HepG2 (cell line): ENCODE measurements at places on chromosomes 2 and 18. TPM values are rescaled to one million over a fixed set of nuclear protein-coding genes. Genes with fewer than 3 reads are reported as not detected.
A peak's percentile ranks its signal among the peaks of the same experiment; 100 is the strongest.

BOLL gene
- not detected in 2 replicates for total RNA-seq

TUBB8B gene
- 0.71 and 0.98 TPM in 2 replicates for total RNA-seq

CDH7 gene
- not detected in 2 replicates for total RNA-seq

C1GALT1C1L gene
- 0.91 and 1.3 TPM in 2 replicates for total RNA-seq

ANAPC1 gene
- total RNA-seq: 89.7 and 109 TPM in 2 replicates

TLK1 gene
- 28.7 and 52.7 TPM in 2 replicates for total RNA-seq

CNTNAP5 gene
- total RNA-seq: not detected in 2 replicates

G6PC2 gene
- not detected in 2 replicates for total RNA-seq

C2orf92 gene
- total RNA-seq: 1.5 and 4.9 TPM in 2 replicates

RALB gene
- 43.2 and 65.4 TPM in 2 replicates for total RNA-seq

- no peaks in the 10 kb centered on the region for H3K36me3 ChIP-seq
- peaks cover 12% of the 10 kb centered on the region for H3K4me1 ChIP-seq
- H3K27ac ChIP-seq: no peak overlapping the region
- no peak overlapping the region for H3K4me3 ChIP-seq
- no peak for DNase-seq
- no peaks in the 10 kb centered on the region for H3K27me3 ChIP-seq
These were observed 248.8 kb downstream of the IRS1 start for GRCh38 chr2:226550801-226551200.

DNA sequence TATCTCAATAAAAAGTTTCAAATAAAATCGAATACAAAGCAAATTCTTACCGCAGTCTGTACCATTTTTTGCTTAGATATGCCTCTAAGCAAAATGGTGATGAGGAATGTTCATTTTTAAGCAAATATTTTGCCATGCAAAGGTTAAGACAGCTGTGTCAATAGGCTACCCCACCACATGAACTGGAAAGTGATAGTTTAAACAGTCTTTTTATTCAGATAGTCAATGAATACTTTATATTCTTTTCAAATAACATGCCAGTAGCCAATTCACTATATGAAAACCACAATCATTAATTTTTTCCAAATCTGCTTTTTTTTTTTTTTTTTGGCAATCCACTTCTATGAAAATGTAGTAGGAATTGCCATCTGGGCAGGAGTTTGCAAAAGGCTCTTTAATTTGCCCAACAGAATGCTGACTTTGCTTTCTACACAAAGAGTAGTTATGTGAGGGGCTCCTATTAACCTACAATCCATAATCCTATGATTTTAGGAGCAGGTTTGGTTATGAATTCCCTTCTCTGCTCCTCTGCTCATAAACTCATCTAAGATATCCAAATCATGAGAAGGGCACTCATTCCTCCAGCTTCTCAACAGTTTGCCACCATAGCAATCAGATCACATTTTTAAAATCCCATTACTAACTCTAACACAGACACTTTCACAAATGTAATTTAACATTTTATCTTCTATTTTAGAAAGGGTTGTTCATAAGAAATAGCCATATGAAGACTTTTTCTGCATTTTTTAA is 69.2 kb downstream of the SLC40A1 start:
- H3K36me3 ChIP-seq: no peaks in the 10 kb centered on the region
- H3K27ac ChIP-seq: no peak overlapping the region
- H3K27me3 ChIP-seq: no peaks in the 10 kb centered on the region
- no peak overlapping the region for H3K4me3 ChIP-seq
- DNase-seq: no peak

GRCh38 chr2:156003780-156004179 is 328.7 kb downstream of the NR4A2 start:
- no peaks in the 10 kb centered on the region for H3K4me1 ChIP-seq
- no peaks in the 10 kb centered on the region for H3K36me3 ChIP-seq
- no peak for DNase-seq
- no peak overlapping the region for H3K27ac ChIP-seq
- H3K27me3 ChIP-seq: no peaks in the 10 kb centered on the region

GRCh38 chr2:207328944-207329386 is 163.2 kb upstream of the KLF7 start:
- H3K36me3 ChIP-seq: no peaks in the 10 kb centered on the region
- no peaks in the 10 kb centered on the region for H3K27me3 ChIP-seq
- no peaks in the 10 kb centered on the region for H3K4me1 ChIP-seq
- no peak overlapping the region for H3K27ac ChIP-seq
- H3K4me3 ChIP-seq: no peak overlapping the region

- DNase-seq: no peak
- H3K4me1 ChIP-seq: peaks cover 21% of the 10 kb centered on the region
- no peak overlapping the region for H3K27ac ChIP-seq
- H3K27me3 ChIP-seq: 0 out of 3 replicates have a peak, but pooled peaks cover 13% of the 10 kb centered on the region
These were observed 105.8 kb upstream of the OTOS start for GRCh38 chr2:240246173-240246820.

DNA sequence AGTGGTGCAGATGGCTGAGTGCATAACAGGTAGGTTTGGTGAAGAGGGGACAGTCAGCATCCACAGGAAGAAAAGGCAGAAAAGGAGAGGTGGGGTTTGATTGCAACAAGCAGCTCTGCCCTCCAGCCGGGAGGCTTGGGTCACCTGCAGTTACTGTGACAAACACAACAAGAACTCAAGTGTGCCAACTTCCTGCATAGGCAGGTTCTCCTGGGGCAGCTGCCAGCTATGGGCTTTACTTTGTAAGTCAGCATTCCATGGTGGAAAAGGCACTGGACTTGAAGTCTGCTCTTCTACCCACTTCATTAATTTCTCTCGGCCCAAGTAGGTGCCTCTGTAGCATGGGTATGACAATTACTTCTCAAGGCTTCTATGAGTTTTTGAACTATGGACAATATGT is 98.9 kb downstream of the MYT1L start:
- H3K27ac ChIP-seq: no peak overlapping the region
- no peaks in the 10 kb centered on the region for H3K27me3 ChIP-seq
- no peak overlapping the region for H3K4me3 ChIP-seq

DNA sequence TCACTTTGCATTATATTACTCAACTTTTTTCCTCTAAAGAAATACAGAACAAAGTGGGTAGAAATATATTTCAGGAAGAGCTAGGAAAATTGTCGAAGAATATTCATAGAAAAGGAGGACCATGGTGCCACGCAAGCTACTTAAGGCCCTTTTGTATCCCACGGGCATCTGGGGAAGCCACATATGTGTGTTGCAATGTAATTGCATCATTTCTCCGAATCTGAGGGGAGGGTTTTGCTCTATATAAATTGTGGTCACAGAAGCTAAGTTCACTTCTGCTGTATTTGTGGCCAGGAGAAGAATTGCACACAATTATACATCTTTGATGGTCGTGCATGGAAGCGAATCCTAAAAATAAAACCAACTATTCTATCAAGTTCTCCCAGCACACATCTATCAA is 360.3 kb downstream of the IRS1 start:
- no peaks in the 10 kb centered on the region for H3K36me3 ChIP-seq
- H3K4me3 ChIP-seq: no peak overlapping the region
- H3K27ac ChIP-seq: no peak overlapping the region

DNA sequence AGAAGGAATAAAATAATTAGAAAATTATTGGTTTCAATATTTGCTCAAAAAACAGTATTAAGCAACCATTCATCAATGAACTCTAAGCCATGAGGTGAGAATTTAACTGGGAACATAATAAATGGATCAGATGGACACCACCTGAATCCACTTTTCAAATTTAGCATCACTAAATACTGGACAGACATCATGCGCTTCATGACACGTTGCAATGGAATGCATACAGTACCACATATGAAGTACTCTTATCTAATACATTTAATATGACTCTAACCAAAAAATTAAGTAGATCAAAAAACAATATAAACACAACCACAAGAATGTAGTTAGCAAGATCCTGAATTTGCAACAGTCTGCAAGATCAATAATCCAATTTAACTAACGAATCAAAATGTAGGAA is 76.6 kb downstream of the COBLL1 start:
- no peak overlapping the region for H3K27ac ChIP-seq
- peaks cover 34% of the 10 kb centered on the region for H3K4me1 ChIP-seq
- DNase-seq: no peak
- no peaks in the 10 kb centered on the region for H3K27me3 ChIP-seq
- H3K36me3 ChIP-seq: no peaks in the 10 kb centered on the region

DNA sequence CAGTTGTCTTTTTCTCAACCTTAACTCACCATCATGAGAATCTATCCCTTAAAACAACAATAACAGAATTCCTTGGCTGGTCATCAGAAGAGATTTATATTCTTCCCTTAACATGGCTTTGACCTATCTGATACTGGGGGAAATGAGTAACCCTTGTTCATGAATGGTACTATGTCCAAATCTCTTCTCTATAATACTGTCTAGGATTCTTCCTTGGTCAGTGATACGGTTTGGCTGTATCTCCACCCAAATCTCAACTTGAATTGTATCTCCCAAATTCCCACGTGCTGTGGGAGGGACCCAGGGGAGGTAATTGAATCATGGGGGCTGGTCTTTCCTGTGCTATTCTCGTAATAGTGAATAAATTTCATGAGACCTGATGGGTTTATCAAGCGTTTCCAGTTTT is 282.0 kb upstream of the SIX2 start:
- H3K27ac ChIP-seq: no peak overlapping the region
- H3K27me3 ChIP-seq: no peaks in the 10 kb centered on the region; the same call in 1 of the 2 replicates
- no peak for DNase-seq
- H3K36me3 ChIP-seq: no peaks in the 10 kb centered on the region
- H3K4me1 ChIP-seq: no peaks in the 10 kb centered on the region
- H3K4me3 ChIP-seq: no peak overlapping the region

GRCh38 chr2:173750353-173750801 is 214.8 kb downstream of the SP3 start:
- no peak overlapping the region for H3K4me3 ChIP-seq
- no peaks in the 10 kb centered on the region for H3K36me3 ChIP-seq
- H3K27ac ChIP-seq: no peak overlapping the region
- peaks cover 8% of the 10 kb centered on the region; the same call in 1 of the 2 replicates for H3K4me1 ChIP-seq
- DNase-seq: no peak
- no peaks in the 10 kb centered on the region for H3K27me3 ChIP-seq

DNA sequence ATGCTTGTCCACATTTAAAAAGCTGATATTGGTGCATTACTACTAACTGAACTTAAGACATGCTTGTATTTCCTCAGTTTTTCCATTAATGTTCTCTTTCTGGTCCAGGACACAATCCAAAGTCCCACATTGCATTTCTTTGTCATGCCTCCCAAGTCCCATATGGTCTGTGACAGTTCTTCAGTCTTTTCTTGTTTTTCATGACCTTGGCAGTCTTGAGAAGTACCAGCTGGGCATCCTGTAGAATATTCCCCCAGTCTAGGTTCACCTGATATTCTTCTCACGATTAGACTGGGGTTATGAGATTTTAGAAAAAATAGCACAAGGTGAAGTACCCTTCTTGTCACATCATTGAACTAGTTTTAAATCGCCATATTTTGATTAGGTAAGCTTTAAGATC is 10.3 kb upstream of the ZBTB14 start:
- no peak for DNase-seq
- H3K27ac ChIP-seq: no peak overlapping the region
- H3K4me3 ChIP-seq: no peak overlapping the region
- no peaks in the 10 kb centered on the region for H3K36me3 ChIP-seq
- no peaks in the 10 kb centered on the region for H3K27me3 ChIP-seq

DNA sequence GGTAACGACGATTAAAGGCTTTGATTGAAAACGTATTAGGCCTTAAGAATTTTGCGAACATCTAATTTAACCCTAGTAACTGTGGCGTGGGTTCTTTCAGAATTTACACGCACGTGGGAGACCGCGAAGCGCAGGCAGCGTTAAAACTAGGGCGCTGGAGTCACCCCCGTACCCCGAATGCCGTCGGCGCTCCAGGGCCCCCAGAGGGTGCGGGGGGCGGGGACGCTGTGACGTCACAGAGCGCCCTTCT is 673 bp upstream of the SMCHD1 start:
- H3K27me3 ChIP-seq: no peaks in the 10 kb centered on the region
- H3K4me3 ChIP-seq: peak overlapping the region; percentile 91

- no peak overlapping the region for H3K27ac ChIP-seq
- no peak overlapping the region for H3K4me3 ChIP-seq
- no peaks in the 10 kb centered on the region for H3K36me3 ChIP-seq
These were observed 35.7 kb upstream of the RAB1A start for GRCh38 chr2:65165558-65165957.

- DNase-seq: no peak
- H3K4me3 ChIP-seq: no peak overlapping the region
- H3K4me1 ChIP-seq: peaks cover 53% of the 10 kb centered on the region
- peaks cover 14% of the 10 kb centered on the region; the same call in 2 of the 3 replicates for H3K27me3 ChIP-seq
- no peak overlapping the region for H3K27ac ChIP-seq
These were observed 10.0 kb upstream of the ALLC start for GRCh38 chr2:3647831-3648651.
